Activated CD8-positive, alpha-beta memory T cell treated with anti-CD3 and anti-CD28 coated beads, Interleukin-2, amount 10 ng/mL, durations not matched to agents 7 days and 5 days (primary cell): ENCODE measurements at places on chromosomes 5 and 9. TPM values are rescaled to one million over a fixed set of nuclear protein-coding genes. Genes with fewer than 3 reads are reported as not detected.

DNA sequence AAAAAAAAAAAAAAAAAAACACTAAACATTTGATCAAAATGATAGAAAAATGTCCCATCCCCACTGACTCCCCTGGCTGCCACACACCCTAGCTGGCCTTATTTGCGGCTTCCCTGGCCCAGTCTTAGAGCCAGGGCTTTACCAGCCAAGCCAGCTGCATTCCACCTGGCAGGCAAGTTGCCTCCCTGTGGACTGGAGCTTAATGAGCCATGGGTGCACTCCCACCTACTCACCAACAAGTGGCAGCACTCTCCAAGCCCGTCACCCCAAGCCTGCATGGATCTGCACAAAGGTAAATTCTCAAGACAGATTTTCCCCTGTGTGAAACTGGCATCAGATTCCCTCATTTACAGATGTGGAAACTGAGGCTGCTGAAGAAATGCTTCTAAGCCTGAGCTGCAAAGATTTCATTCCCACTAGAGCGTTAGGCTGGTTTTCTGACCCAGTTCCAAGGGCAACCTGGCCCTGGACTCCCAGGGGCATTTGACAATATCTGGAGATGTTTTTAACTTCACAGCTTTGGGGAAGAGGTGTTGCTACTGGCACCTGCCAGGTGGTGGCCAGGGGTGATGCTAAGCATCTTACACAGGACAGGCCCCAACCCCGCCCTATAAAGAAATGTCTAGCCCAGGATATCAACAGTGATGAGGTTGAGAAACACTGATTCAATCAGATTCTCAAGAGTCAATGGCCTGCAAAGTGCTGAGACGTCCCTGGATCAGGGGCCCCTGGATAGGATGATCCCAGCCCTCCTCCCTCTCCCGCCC lies 21.9 kb upstream of the VDAC1 start:
- H3K36me3 ChIP-seq, result no peaks in the 10 kb centered on the region
- DNase-seq, result no peak
- H3K4me1 ChIP-seq, result no peaks in the 10 kb centered on the region
- peaks cover 17% of the 10 kb centered on the region for H3K27me3 ChIP-seq

GRCh38 chr9:34907044-34907443 lies 51.0 kb upstream of the PHF24 start:
- no peak for DNase-seq
- H3K27me3 ChIP-seq, result peaks cover 39% of the 10 kb centered on the region
- H3K4me1 ChIP-seq, result no peaks in the 10 kb centered on the region
- H3K27ac ChIP-seq, result no peak overlapping the region

- H3K4me1 ChIP-seq, result peaks cover 92% of the 10 kb centered on the region
- H3K36me3 ChIP-seq, result peaks cover 35% of the 10 kb centered on the region
- peak overlapping the region; percentile 88 for H3K27ac ChIP-seq
- H3K27me3 ChIP-seq, result no peaks in the 10 kb centered on the region
Measured at GRCh38 chr9:130028493-130029222, 14.3 kb downstream of the FNBP1 start.

GRCh38 chr5:3995954-3996619 lies 400.5 kb downstream of the IRX1 start:
- H3K4me3 ChIP-seq, result no peak overlapping the region
- H3K27ac ChIP-seq, result no peak overlapping the region
- H3K27me3 ChIP-seq, result no peaks in the 10 kb centered on the region
- H3K4me1 ChIP-seq, result no peaks in the 10 kb centered on the region
- H3K36me3 ChIP-seq, result no peaks in the 10 kb centered on the region
- no peak for DNase-seq

DNA sequence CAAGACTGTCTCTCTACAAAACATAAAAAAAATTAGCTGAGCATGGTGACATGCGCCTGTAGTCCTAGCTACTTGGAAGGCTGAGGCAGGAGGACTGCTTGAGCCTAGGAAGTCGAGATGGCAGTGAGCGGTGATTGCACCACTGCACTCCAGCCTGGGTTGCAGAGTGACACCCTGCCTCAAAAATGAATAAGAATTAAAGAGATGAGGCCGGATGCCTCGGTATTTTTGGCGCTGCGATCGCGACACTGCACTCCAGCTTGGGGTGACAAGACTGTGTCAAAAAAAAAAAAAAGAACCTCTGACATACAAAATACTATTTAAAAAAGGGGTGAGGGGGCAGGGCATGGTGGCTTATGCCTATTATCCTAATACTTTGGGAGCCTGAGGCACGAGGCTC lies 7.3 kb downstream of the GPBP1 start:
- H3K4me3 ChIP-seq, result peak overlapping the region; percentile 50
- peaks cover 67% of the 10 kb centered on the region for H3K4me1 ChIP-seq
- peaks cover 69% of the 10 kb centered on the region for H3K36me3 ChIP-seq
- H3K27ac ChIP-seq, result peak overlapping the region; percentile 66
- no peaks in the 10 kb centered on the region for H3K27me3 ChIP-seq

GRCh38 chr5:147427521-147428401 lies 82.1 kb downstream of the DPYSL3 start:
- H3K4me1 ChIP-seq, result no peaks in the 10 kb centered on the region
- DNase-seq, result no peak
- no peaks in the 10 kb centered on the region for H3K27me3 ChIP-seq
- H3K27ac ChIP-seq, result no peak overlapping the region

- H3K27ac ChIP-seq, result no peak overlapping the region
- H3K4me1 ChIP-seq, result peaks cover 17% of the 10 kb centered on the region
- no peaks in the 10 kb centered on the region for H3K36me3 ChIP-seq
- DNase-seq, result peak; percentile 72
- H3K27me3 ChIP-seq, result peaks cover 2% of the 10 kb centered on the region
Measured at GRCh38 chr9:100601216-100601615, 23.3 kb downstream of the CAVIN4 start.

GRCh38 chr5:1253456-1254105 lies 28.4 kb downstream of the SLC6A18 start:
- DNase-seq, result no peak
- H3K4me3 ChIP-seq, result no peak overlapping the region
- no peaks in the 10 kb centered on the region for H3K36me3 ChIP-seq
- H3K27ac ChIP-seq, result no peak overlapping the region
- peaks cover 2% of the 10 kb centered on the region for H3K27me3 ChIP-seq

DNA sequence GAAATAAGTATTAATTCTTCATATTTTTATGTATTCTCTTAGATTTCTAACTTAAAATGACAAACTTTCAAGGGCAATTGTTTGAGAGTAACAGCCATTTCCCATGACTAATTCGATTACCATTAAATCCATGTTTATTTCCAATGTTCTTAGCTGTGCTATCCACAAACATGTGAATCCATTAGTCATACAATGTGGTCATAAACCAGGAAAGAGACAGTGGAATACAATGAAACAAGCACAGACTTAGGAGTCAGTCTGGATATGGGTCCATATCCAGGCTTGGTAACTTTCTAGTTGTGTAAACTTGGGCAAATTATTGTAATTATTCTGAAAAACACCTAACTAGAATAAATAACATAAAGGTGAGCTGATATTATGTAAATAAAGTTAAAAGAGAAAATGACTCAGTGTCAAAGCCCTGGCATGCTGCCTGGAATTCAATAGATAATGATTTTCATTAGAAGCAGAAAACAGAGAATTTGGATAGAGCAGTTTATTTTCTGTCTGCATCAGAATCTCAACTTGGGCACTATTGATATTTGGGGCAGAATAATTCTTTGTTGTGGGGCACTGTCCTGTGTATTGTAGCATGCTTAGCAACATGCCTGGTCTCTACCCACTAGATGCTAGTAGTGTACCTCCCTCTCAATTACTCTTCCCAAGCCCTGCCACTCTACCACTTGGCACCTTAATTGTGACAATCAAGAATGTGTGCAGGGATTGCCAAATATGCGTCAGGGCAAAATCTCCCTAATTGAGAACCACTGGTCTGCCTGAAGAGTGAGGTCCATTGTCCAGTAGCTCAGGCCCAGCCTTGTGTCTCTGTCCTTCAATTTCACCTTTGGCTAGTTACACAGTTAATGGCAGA lies 44.7 kb upstream of the SLC27A6 start:
- no peak for DNase-seq
- no peaks in the 10 kb centered on the region for H3K4me1 ChIP-seq
- H3K4me3 ChIP-seq, result no peak overlapping the region
- H3K27me3 ChIP-seq, result no peaks in the 10 kb centered on the region
- no peaks in the 10 kb centered on the region for H3K36me3 ChIP-seq

- H3K36me3 ChIP-seq, result peaks cover 24% of the 10 kb centered on the region
- H3K4me1 ChIP-seq, result peaks cover 51% of the 10 kb centered on the region
- no peak for DNase-seq
- no peak overlapping the region for H3K4me3 ChIP-seq
- no peaks in the 10 kb centered on the region for H3K27me3 ChIP-seq
Measured at GRCh38 chr9:74949859-74950855, 2.6 kb downstream of the C9orf40 start.

ARHGEF39 gene
- 21.1 TPM for total RNA-seq

RASGEF1C gene
- total RNA-seq, result not detected

SQSTM1 gene
- total RNA-seq, result 130 TPM

TMEFF1 gene
- total RNA-seq, result not detected

SPINK7 gene
- total RNA-seq, result not detected

SVEP1 gene
- total RNA-seq, result not detected

PCA3 gene
- not detected for total RNA-seq
